Vagina (tissue), 2 donors: ENCODE measurements at places on chromosomes 4 and X. TPM values are rescaled to one million over a fixed set of nuclear protein-coding genes. Genes with fewer than 3 reads are reported as not detected.

- H3K27me3 ChIP-seq = no peaks in the 10 kb centered on the region
- no peak overlapping the region for H3K4me3 ChIP-seq
- no peak overlapping the region for H3K27ac ChIP-seq
- no peaks in the 10 kb centered on the region for H3K36me3 ChIP-seq
Observed at GRCh38 chr4:169314906-169315305, 44.1 kb upstream of the SH3RF1 start.

The BMP3 gene
- 0.25 TPM for total RNA-seq

The QRFPR gene
- not detected for total RNA-seq

DNA sequence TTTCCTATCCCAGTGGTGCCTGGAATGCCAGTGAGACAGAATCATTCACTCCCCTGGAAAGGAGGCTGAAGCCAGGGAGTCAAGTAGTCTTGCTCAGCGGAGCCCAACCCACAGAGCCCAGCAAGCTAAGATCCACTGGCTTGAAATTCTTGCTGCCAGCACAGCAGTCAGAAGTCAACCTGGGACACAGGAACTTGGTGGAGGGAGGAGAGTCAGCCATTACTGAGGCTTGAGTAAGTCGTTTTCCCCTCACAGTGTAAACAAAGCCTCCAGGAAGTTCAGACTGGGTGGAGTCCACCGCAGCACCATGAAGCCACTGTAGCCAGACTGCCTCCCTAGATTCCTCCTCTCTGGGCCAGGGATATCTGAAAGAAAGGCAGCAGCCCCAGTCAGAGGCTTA is 283.2 kb upstream of the CPEB2 start:
- peaks cover 5% of the 10 kb centered on the region for H3K4me1 ChIP-seq
- H3K36me3 ChIP-seq = no peaks in the 10 kb centered on the region
- no peak for DNase-seq

The TBC1D8B gene
- 4.7 TPM for total RNA-seq

- DNase-seq = no peak
- H3K27ac ChIP-seq = peak overlapping the region; percentile 71
- H3K36me3 ChIP-seq = no peaks in the 10 kb centered on the region
- no peaks in the 10 kb centered on the region for H3K27me3 ChIP-seq
- no peak overlapping the region for H3K4me3 ChIP-seq
Observed at GRCh38 chr4:53494851-53495250, 96.4 kb downstream of the LNX1 start.

- H3K4me3 ChIP-seq = no peak overlapping the region
- H3K27ac ChIP-seq = no peak overlapping the region
- no peaks in the 10 kb centered on the region for H3K27me3 ChIP-seq
- no peaks in the 10 kb centered on the region for H3K4me1 ChIP-seq
- no peak for DNase-seq
Observed at GRCh38 chr4:137711502-137711901, 179.2 kb upstream of the PCDH18 start.

GRCh38 chr4:108651014-108651791 is 804 bp downstream of the OSTC start:
- H3K4me3 ChIP-seq = peak overlapping the region; percentile 82
- peak overlapping the region; percentile 85 for H3K27ac ChIP-seq
- H3K27me3 ChIP-seq = no peaks in the 10 kb centered on the region
- H3K4me1 ChIP-seq = peaks cover 34% of the 10 kb centered on the region
